M059J (cell line): ENCODE measurements at places on chromosomes 13 and 19. TPM values are rescaled to one million over a fixed set of nuclear protein-coding genes. Genes with fewer than 3 reads are reported as not detected.

ZSCAN4 gene
- not detected in 2 replicates for total RNA-seq

DNA sequence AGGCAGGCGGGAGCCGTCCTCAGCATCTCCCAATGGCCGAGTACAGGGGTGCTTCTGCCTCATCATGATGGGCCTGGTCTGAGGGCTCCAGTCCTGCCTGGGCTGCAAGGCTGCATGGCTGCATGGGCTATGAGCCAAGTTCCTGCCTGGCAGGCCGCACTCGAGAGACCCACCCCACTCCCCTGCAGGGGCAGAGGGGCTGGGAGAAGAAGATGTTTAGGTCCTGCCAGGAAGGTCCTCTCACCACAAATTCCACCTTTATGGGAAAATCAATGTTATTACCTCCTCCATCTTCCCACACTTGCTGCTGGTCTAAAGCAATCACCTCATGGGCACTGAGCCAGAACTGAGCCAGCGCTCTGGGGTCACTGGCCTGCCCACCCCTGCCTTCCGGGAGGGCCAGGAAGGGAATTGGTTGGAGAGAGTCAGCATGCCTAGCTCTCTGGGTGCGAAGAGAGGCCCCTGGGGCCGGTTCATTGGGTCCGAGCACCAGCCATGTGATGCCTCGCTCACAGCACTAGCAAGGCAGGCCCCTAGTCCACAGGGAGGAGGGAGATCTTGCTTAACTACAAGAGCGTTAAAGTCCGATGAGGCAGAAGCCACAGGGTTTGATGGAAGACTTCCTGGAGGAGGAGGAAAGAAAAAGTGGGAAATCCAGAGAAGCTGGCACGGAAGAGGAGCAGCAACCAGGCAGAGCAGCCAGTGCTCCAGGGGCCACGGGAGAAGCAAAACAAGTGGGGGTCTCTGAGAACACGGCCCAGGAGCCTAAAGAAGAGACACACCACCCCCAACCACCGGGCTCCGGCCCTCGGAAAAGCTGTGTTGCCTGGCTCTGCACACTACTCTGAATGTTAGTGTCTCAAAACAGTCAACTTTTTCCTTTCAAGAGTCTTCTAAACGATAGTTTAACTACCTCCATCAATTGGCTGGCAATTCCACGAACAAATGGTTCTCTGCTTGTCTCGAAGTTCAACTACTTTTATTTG lies 63.1 kb downstream of the CEBPG start:
- no peak for DNase-seq

GRCh38 chr19:18280247-18281081 lies 958 bp downstream of the JUND start:
- DNase-seq = peak; percentile 77

- no peak for DNase-seq
These were observed 459.3 kb upstream of the SLC10A2 start for GRCh38 chr13:103525530-103525929.

- DNase-seq = peak; percentile 39
These were observed 68.2 kb downstream of the LMO7 start for GRCh38 chr13:75704194-75704926.
